A549 treated with ZK216348 at 1 μM for 4 hours (cell line): ENCODE measurements at places on chromosomes 5 and 9. TPM values are rescaled to one million over a fixed set of nuclear protein-coding genes. Genes with fewer than 3 reads are reported as not detected.

Gene ECM2
- total RNA-seq: 0.09 to 0.19 TPM (median 0.15 TPM) in 4 of 5 replicates, not detected in the other

Gene HTR4
- not detected in 5 replicates for total RNA-seq

Gene PCDHA11
- total RNA-seq: 0.04 to 0.20 TPM (median 0.08 TPM) in 5 replicates

Gene TMOD1
- 1.7 to 2.9 TPM (median 2.3 TPM) in 5 replicates for total RNA-seq
